Stimulated activated CD8-positive, alpha-beta memory T cell treated with anti-CD3 and anti-CD28 coated beads, Interleukin-2, amount 100 ng/mL, for 1 hour (primary cell): ENCODE measurements at places on chromosomes 5 and 9.

DNA sequence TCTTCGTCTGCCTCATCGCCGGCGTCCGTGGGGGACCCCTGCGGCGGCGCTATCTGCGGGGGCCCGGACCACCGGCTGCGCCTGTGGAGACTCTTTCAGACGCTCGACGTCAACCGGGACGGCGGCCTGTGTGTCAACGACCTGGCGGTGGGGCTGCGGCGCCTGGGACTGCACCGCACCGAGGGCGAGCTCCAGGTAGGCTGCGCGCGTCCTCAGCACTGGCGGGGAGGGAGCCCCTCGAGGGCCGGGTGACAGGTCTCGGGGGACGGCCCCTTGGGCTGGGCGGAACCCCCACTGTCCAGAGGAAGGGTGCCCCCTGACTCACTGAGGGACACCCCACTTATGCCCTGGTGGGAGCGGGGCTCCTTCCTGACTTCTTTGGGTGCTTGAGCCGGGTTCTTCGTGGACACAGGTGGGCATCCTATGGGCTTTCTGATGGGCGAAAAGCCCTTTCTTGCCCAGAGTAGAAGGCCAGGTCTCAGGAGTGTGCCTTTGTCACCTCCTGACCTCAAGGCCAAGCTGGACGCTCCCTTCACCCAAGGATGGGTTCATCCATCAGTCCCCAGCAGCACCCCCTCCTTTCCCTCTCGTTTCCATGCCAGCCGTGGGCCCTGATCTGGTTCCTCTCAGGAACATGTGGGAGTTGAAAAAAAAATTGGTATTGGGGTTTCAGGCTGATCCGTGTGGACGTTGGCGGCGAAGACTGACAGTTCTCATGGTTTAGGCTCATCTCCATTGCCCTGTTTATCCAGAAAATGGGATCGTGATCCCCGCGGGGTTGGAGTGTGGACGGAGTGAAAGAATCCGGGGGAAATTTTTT, 564 bp downstream of the SLC25A25 start:
- DNase-seq, result peak; percentile 10

GRCh38 chr5:131151216-131151615, 13.8 kb downstream of the HINT1 start:
- no peak for DNase-seq

GRCh38 chr5:125592856-125593255, 830.4 kb upstream of the GRAMD2B start:
- DNase-seq, result no peak

DNA sequence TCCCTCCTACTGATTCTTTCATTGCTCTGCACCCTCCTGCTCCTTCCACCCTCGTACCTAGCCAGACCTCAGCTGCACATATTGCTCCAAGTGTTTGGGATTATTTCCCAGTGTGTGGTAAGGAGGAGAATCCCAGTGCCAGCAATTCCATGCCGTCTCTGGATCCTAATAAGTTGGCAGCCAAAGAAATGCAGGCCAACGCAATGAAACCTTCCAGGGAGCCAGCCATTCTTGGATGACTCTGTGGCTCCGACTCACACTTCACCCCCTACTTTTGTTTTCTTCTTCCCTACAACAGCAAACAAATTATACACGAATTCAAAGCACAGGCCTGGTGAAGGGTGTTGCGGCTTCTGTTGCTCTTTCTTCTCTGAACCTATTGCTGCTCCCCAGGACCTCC, 82.5 kb upstream of the SLC1A3 start:
- DNase-seq, result no peak

DNA sequence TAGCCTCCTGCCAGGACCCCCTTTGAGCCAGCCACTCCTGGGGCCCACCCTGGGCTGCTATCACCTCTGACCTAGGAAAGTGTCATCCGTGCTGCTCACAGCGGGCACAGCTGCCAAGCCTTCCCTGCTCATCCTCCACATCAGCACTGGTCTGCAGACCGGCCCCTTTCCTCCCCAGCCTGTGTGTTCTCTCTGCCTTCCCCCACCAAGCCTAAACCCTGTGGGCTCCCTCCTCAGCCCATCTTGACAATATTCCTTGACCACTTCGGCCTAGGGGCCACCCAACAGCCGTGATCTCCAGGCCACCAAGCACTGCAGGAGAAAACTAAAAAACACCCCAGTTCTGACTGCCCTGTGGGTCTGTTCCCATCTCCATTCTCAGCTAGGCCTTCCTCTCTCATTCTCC, 135.1 kb downstream of the DAB2IP start:
- no peak for DNase-seq

GRCh38 chr9:121896545-121896943, 196.6 kb downstream of the TTLL11 start:
- no peak for DNase-seq

DNA sequence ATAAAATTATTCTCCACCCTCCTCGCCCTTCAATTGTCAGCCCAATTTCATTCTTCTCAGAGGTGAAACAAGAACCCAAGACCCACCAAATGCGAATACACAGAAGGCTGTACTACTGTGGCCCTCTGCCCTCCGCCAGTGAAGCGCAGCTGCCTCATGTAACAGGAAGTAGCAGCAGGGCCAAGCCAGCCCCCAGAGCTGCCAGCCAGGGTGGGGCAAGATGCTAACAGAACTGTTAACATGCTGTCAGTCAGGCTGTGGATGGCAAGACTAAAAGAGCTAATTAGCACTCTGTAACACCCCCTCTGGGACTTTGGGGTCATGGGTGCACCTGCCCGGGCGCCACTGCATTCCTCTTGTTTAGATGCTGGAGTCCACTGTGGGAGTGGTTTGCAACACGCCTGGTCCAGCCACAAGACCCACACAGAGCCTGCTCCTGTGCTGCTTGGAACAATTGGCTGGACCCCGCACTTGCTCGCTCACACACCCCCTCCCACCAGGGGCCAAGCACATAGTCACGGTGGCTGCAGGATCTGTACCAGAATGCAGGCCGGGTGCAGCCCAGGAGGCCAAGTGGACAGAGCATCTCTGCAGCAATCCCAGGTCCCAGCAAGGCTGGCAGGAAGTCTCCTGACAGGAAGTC, 14.5 kb upstream of the HEXB start:
- DNase-seq, result no peak

DNA sequence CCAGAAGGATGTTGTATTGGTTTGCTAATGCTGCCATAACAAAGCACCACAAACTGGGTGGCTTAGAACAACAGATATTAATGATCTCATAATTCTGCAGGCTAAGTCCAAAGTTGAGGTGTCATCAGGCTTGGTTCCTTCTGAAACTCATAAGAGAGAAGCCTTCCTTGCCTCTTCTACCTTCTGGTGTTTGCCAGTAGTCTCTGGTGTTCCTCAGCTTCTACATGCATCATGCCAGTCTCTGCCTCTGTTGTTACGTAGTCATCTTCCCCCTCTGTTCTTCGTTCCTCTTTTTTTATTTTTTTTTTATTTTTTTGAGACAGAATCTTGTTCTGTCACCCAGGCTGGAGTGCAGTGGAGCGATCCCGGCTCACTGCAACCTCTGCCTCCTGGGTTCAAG, 61.8 kb downstream of the LRRC70 start:
- DNase-seq, result no peak

GRCh38 chr5:169283887-169284286, 17.1 kb downstream of the SLIT3 start:
- no peak for DNase-seq

DNA sequence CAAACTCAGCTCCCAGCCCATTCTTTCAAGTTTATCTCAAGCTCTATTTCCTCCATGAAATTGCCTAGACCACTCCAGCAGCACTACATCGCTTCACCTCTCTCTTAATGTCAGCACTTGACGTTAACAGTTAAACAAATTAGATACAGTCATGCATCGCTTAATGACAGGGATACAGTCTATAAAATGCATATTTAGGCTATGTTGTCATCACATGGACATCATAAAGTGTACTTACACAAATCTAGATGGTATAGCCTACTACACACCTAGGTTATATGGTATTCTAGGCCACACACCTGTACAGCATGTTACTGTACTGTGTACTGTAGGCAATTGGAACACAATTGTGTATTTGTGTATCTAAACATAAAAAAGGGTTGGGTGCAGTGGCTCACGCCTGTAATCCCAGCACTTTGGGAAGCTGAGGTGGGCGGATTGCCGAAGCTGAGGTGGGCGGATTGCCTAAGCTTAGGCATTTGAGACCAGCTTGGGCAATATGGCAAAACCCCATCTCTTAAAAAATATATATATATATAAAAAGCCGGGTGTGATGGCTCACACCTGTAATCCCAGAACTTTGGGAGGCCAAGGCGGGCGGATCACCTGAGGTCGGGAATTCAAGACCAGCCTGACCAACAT, 13.4 kb upstream of the PCSK5 start:
- DNase-seq, result no peak

DNA sequence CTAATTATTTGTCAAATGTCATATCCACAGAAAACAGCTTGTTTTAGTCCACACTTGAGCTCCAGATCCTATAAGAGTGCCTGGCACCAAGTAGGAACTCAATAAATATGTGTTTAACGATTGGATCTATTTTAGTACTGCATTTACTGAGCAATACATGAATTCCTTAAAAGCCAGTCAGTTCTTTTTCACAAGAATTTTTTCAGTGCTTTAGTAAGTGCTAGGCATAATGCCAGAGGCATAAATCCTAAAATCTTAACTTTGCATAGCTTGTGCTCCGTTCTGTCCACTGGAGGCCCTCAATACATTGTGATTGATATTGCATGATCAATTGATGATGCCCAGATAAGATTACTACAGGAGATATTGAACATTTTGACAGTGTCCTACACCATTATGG, 67.3 kb upstream of the PCSK5 start:
- no peak for DNase-seq

DNA sequence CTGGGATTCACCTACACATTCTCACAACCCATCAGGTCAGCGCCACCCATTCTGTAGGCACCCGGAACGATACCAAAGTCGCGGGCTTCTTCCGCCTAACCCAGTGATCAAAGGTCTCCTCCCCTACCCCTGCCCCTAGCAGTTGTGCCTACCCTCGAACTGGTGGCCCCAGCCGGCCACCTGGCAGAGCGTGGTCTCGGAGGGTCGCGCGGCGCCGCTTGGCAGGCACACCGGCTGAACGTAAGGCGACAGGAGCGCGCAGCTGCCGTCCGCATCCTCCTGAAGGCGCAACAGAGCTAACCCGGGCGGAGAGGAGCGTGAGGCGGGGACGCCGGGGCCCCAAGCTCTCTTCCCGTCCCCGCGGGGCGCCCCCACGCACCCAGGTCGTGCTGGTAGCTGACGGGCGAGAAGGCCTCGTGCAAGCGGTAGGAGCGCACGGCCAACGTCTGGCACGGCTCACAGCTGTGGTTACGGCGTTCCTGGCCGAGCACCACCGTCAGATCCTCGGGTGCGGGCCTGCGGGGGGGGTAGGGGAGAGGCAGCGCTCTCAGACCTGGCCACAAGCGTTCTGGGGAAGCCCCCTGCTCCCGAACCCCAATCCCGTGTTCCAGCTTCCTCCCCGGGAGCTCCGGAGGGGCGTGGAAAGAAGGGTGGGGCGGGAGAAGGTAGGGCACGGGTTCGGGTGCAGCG, 2.8 kb upstream of the PFN3 start:
- no peak for DNase-seq

- no peak for DNase-seq
Observed at GRCh38 chr5:10528056-10528816, 35.6 kb upstream of the ANKRD33B start.

DNA sequence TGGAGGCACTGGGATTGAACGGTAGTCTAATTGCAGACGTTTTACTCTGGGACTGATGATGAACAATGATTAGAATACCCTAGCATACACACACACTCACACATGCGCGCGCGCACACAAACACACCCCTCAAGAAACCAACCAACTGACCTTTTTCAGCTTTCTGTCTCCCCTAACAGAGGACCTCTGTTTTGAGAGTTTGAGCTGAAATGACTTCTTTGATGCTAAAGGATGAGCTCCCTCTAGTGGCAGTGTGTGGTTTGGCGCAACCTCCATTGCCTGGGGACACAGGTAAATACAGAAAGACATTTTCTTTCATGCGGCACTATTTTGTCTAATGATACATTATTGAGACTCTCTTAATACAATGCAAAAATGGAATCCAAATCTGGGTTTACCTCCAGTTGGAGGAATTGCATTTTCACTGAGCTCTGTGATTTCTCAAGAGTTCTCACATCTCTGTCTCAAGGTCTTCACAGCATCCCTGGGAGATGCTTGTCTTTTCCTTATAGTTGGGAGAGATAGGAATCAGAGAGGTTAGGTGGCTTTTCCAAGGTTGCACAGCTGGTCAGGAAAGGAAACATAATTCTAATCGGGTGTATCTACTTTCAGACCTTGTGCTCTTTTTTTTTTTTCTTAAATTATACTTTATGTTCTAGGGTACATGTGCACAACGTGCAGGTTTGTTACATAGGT, 187.5 kb downstream of the TMEM38B start:
- DNase-seq, result peak; percentile 23

- no peak for DNase-seq
Observed at GRCh38 chr5:149658299-149658698, 71.8 kb upstream of the PPARGC1B start.

- DNase-seq, result no peak
Observed at GRCh38 chr5:145636371-145636770, 198.8 kb downstream of the PRELID2 start.

- DNase-seq, result no peak
Observed at GRCh38 chr9:108100571-108100970, 611.0 kb upstream of the KLF4 start.

GRCh38 chr5:67299231-67299735, 102.7 kb upstream of the CD180 start:
- DNase-seq, result no peak

DNA sequence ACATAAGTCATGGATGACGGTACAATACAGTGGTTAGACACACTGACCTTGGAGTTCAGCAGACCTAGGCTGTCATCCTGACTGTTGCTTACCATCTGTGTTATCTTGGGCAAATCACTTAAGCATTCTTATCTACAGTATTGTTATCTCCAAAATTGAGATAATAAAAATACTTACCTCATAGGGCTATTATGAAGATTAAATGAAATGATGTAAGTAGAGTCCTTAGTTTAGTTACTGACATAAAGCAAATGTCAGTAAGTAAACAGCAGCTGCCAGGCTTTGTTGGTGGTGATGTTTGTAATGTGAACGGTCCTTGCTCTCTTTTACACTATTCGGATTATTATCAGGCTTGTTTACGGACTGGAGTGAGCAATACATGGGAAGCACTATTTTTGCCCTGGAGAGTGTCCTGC, 107.3 kb upstream of the DPYSL3 start:
- no peak for DNase-seq

DNA sequence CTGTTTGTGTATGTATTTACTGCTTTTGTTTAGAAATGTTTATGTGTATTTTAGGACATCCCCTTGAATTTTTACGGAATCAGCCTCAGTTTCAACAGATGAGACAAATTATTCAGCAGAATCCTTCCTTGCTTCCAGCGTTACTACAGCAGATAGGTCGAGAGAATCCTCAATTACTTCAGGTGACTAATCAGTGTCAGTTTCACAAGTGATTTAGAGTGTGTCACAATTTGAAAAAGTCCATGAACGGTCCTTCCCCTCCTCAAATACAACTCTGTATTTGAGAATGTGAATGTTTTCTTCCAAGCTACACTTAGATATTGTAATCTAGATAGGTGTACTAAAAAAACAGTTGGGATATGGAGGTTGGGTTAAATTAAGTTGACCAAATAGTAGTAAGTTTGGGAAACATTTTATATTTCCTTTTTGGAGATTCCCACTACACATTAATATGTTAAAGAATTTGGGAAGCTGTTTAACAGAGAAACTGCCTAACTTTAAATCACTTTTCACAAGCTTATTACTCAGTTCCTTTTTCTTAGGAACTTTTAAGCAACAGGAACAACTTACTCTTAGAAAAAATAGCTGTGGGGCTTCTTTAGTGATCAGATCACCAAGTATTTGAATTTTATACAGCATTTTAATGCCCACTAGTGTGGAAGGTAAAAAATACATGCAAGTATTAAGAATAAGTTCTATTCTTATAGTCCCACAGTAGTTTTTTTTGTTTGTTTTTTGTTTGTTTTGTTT, 40.9 kb downstream of the RAD23B start:
- DNase-seq, result no peak

- no peak for DNase-seq
Observed at GRCh38 chr5:113447498-113448050, 12.8 kb upstream of the TSSK1B start.
